Suppressor macrophage (primary cell): ENCODE measurements at places on chromosomes 6 and 20.

DNA sequence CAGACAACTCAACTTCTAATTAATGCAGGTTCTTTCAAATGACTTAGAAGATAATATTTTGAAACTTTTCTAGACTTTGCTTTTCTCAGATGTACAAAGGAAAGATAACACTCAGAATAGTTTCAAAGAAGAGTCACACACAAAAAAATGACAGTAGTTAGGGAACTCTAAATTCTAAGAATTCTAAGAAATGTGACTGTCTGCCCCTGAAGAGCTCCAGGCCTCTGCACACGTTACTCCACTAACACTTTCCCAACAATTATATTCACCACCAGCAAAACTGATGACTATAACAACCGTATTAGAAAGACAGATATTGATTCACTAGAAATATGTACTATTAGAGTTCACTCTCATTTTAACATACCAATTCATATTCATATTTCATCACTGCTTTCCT, 133.3 kb upstream of the SMLR1 start:
- no peak for DNase-seq

- no peak for DNase-seq
Observed at GRCh38 chr6:107776415-107776814, 47.7 kb downstream of the SCML4 start.

DNA sequence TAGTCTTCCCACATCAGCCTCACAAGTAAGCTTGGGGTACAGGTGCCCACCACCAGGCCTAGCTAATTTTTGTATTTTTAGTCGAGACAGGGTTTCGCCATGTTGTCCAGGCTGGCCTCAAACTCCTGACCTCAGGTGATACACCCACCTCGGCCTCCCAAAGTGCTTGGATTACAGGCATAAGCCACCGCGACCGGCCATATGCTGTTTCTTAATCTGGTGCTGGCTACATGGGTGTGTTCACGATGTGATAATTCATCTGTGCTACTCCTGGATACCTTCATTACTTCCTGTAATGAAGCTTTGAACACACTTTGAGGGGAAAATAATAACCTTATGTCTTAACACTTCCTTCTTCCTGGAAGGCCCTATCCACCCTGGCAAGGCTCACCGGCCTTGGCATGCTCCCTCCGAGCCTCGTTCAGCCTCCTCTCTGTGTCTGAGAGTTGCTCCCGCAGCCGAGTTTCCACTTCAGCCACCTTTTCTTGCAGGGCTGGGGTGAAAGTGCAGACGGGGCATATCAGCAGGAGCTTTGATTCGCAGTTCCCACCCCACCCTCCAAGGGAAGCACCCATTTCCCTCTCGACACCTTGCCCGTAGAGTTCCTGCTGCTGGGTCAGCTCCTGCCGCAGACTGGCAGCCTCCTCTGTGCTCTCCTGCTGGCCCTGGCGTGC, 5.6 kb upstream of the PSORS1C2 start:
- no peak for DNase-seq

GRCh38 chr6:141483598-141484061, 649.1 kb upstream of the GJE1 start:
- DNase-seq = peak; percentile 68

DNA sequence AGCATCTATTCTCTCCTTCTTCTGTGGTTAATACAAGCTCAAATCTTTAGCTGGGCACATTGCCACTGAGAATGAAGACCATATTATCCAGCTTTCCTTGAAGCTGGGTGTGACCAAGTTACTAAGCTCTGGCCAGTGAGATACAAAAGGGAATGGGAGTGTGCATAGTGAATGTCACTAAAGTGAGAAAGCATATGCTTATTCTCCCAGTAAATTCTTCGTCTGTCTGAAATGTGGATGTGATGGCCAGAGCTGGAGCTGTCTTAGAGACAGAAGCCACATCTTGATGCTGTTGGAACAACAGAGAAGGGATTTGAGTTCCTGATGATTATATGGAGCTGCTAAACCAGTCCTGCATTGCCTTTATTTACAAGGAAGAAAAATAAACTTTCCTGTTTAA, 60.1 kb downstream of the SESN1 start:
- DNase-seq = no peak

- no peak for DNase-seq
Observed at GRCh38 chr6:87658516-87658915, 43.5 kb downstream of the AKIRIN2 start.

- DNase-seq = no peak
Observed at GRCh38 chr6:147251072-147251471, 46.9 kb downstream of the STXBP5 start.

DNA sequence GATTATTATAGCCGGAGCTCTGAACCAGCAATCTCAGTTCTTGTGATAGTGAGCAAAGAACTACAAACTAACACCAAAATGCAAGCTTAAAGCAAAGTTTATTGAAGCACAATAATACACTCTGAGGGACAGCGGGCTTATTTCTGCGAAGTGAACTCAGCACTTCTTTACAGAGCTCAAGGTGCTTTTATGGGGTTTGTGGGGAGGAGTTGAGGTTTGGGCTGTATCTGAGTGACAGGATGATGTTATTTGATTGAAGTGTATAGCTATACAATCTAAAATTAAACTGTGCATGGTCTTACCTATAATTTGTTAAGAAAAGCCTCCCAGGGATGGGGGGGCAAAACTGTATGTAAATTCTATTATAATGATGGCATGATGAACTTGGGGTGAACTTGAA, 1.0 kb upstream of the HFE start:
- no peak for DNase-seq

- DNase-seq = no peak
Observed at GRCh38 chr20:17559338-17559737, 10.5 kb upstream of the DSTN start.

DNA sequence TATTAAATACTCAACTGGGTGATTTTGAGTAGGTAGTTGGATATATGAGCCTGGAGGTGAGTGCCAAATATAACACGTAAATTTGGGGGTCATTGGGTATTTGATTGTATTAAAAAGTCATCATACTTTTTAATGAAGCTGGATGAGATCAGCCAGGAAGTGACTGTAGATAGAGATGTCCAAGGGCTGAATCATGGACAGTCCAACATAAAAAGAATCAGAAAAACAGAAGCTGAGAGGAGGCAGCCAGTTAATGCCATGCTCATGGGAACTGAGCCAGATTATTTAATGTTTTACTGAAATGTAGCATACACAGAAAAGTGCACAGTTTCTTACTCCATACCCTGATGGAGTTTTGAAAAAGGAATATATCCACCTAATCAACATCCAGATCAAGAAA, 435.5 kb upstream of the PLCB4 start:
- DNase-seq = no peak

DNA sequence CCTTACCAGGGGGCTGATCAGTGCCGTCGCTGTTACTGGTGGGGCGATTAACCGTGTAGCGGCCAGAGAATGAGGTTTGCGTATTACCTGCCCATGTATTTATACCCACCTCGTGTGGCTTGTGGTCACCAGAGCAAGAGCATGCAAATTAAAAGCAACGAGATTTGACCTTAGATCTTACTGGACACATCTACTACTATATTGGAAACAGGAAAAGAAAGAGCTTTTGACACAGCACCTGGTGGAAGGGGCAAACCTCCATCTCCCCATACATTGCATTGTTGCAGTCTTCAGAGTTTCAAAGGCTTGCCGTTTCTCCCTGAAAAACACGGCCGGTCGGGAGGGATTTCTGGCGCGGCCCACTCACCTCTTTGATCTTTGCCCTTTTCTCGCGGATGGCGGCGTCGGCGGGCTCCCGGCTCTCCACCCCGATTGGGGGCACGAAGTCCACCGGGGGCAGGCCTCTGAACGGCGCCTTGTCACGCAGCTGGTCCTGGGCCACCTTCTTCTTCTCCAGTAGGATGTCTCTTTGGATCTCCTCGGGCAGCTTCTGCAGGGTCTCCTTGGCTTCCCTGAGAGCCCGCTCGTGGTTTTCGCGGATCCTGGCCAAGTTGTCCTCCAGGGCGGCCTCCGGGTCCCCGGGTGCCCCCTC, 1.3 kb downstream of the MAN1A1 start:
- DNase-seq = peak; percentile 53

- no peak for DNase-seq
Observed at GRCh38 chr6:5163247-5163646, 78.1 kb downstream of the PPP1R3G start.

- no peak for DNase-seq
Observed at GRCh38 chr20:21133917-21134622, 8.2 kb downstream of the KIZ start.

GRCh38 chr6:4892785-4893485, 110.9 kb downstream of the RPP40 start:
- DNase-seq = no peak

DNA sequence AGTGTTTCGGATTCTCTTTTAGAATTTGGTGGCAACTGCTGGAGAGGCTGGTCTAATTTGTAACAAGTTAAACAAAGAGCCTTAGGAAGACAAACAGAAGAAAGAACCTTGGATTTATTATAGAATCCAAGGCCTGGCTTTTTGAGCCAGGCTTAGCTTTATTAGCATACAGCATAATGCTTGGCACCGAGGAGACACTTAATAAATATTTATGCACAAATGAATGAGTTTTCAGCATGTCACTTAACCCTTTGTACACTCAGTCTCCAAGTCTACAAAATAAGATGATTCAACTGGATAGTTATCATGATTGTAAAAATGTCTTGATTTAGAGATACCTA, 38.2 kb upstream of the AFDN start:
- DNase-seq = no peak

DNA sequence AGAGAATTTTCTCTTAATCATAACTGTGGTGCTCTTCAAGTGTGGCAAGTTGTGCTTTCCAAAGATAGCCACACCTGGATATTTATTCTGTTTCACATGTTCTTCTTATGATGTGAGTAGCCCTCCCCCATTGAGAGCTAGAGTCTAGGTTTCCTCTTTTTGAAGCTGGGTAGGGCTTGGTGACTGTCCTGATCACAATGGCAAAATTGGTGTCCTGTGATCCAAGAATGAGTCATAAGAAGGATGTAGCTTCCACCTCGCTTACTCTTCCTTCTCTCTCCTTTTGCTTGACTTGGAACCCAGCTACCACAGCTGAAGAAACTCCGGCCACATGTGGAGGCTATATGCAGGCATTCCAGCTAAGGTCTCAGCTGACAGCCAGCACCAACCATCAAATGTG, 7.4 kb upstream of the IGF2R start:
- peak; percentile 79 for DNase-seq

- no peak for DNase-seq
Observed at GRCh38 chr20:51861726-51862466, 59.6 kb upstream of the SALL4 start.

DNA sequence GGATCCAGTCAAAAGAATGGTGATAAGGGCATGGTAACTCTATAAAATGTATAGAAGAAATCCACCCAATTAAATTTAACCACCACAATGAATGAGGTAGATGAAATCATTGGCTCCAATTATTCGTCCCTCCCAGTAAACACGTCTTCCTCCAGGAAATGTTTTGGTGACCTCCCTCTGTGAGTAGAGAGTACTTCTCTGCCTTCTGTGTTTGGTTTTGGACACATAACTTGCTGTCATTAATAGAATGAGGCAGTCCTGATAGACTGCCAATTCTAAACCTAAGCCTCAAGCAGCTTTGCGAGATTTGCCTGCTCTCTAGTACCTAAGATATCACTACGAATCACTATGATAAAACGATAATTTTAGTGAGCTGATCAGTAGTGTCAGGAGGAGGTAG, 632.8 kb downstream of the HDGFL1 start:
- DNase-seq = no peak

DNA sequence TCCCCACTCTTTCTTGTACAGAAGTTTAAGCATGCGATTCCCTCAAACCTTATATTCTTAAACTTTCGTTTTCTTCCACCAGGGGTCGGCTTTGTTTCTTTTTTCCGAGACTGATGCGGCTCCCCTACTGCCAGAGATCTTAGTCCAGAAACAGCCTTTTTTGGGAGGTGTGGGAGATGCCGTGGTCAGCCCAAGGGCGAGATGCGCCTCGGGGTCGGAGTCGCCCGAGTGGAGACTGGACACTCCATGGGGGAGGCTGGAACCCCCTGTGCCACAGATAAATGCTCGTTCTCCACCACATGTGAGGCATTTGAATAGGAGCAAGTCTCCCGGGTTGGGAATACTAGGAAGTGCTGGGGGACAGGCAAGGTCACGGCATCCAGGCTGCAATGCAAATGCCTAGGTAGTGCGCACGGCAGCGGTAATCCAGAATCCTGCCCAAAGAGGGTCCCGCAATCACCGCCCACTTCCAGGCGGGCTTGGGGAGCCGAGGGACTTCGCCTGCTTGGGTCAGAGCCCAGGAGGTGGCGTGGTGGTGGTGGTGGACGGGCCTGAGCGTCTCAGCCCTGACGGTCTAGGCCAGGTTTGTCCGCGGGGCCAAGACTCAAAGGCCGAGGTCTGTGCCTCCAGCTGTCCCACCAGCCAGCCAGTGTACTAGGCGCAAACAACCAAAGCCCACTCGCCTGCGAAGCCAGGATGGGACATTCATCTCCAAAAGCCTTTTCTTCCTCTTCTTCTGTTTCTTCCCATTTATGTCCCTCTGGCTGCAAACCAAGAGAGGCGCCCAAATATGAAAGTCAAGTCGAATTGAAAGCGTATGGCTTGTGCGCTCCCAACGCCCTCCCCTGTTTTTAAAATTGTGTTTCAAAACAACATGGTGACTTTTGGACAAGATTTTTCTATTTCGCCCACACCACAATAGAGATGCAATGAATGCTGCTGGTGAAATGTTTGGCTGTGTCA, 39.3 kb upstream of the OSTM1 start:
- peak; percentile 59 for DNase-seq

DNA sequence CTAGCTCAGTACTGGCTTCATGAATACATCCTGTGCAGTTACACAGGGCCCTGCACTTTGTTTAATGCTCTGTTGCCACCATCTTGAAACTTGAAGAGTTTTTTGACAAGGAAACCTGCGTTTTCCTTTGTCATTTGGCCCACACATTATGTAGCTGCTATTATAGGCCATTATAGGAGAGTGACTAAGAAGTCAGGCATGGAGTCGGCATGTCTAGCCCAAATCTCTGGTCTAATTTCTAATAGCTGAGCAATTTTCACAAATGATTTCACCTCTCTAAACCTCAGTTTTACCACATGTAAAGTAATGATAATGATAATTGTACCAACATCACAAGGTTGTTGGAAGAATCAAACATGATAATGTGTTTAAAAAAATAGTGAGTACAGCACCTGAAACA, 67.1 kb upstream of the MYLIP start:
- DNase-seq = no peak

DNA sequence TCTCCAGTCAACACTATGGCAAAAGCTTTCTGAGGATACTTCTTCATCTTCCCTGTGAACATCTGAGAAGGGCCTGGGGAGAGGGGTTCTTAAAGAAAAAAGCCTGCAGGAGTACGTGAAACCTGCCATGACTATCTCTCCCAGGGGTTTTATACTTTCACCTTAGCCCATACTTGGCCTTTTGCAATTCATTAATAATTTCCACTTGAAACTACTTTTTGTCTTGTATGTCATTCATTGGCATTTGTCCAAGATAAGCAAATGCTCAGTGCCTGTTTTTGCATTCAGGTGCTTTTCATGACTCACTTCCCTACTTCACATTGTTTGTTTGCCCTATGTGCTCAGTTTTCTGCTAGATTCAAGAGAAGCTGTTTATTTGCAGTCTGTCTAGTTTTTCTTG, 580.3 kb upstream of the GJE1 start:
- no peak for DNase-seq
